ENCODE measurements at places on chromosomes 2 and 18.

DNA sequence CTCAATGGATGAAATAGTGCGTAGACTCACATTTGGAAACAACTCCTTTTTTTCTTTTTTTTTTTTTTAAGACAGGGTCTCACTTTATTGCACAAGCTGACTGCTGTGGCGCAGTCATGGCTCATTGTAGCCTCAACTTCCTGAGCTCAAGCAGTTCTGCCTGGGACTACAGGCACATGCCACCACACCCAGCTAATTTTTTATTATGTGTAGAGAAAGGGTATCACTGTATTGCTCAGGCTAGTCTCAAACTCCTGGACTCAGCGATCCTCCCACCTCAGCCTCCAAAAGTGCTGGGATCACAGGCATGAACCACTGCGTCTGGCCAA lies 17.4 kb downstream of the HAT1 start:
- DNase-seq: no peak

GRCh38 chr2:23550553-23550952 lies 165.6 kb downstream of the KLHL29 start:
- no peak for DNase-seq

GRCh38 chr18:12750076-12750714 lies 47.4 kb downstream of the PSMG2 start:
- no peak for DNase-seq

GRCh38 chr2:239937866-239938640 lies 87.1 kb downstream of the NDUFA10 start:
- no peak for DNase-seq

DNA sequence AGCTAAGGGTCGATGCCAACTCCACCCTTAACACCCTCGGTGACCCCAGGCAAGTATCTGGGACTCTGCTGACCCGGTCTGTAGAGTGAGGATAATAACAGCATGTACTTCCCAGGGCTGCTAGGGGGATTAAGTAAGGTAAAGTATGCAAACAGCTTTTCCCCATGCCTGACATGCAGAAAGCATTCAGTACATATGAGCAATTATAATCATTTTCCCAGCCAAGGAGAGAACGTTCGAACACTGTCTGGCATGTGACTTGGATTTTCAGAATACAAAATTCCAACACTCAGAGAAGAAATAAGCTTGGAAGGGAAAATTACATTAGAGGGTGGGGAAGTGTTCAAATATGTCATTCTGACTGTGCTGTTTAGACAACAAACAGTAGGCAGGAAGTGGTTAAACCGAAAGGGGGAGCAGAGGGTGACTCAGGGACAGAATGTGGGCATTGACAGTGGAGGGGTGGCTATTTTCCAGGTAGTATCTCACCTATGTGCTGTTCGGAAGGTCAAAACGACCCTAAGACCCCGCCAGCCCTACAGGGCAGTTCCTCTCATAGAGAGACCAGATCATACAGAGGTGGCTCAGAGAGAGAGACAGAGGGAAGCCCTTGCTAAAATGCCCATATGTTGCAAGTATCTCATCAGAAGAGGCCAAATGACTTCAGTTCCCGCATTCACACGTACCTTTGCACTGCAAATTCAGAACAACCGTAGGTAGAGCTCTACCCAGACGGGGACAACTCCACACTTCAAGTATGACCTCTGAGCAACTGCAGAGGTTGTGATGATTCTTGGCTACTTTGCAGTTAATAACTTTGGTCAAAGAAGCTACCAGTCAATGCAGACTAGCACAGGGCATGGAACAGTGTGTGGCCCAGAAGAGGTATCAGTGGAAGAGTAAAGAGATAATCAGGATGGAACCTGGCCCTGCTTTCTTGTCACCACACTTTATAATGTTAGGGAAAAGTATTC lies 14.8 kb downstream of the ASPRV1 start:
- no peak for DNase-seq

DNA sequence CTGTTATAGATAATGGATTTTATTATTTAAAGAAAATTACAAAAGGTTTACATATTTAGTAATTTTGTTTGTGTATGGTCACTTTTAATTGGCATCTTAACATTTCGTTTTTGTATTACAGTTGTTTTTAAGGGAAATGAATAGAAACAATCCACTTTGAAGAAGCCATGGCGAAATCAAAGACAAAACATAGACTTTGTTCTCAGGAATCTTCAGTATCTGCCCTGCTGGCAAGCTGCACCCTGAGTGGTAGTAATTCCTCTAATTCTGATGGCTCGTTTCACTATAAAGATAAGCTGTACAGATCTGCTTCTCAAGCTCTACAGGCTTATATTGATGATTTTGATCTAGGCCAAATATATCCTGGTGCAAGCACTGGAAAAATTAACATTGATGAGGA lies 2.7 kb downstream of the C18orf54 start:
- no peak for DNase-seq

GRCh38 chr2:127879899-127880298 lies 5.9 kb downstream of the AMMECR1L start:
- no peak for DNase-seq

- no peak for DNase-seq
These were observed 82.8 kb upstream of the DSEL start for GRCh38 chr18:67599277-67599676.

DNA sequence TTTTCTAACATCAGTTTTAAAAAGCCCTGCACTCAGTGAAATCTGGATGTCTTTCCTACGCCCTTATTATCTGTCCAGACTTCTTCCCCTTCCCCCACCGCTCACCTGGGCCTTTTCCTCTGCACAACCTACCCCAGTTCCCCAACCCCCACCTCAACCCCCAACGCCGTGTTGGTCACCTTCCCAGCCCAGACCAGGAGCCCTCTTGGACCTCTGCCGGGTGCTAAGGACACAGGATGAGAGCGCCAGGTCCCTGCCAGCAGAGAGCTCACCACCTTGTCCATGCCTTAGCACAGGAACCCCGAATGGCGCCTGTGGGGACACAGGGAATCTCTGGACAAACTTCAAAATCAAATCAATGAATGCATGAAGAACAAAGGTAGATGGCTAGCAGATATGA lies 966 bp upstream of the RBM43 start:
- no peak for DNase-seq

DNA sequence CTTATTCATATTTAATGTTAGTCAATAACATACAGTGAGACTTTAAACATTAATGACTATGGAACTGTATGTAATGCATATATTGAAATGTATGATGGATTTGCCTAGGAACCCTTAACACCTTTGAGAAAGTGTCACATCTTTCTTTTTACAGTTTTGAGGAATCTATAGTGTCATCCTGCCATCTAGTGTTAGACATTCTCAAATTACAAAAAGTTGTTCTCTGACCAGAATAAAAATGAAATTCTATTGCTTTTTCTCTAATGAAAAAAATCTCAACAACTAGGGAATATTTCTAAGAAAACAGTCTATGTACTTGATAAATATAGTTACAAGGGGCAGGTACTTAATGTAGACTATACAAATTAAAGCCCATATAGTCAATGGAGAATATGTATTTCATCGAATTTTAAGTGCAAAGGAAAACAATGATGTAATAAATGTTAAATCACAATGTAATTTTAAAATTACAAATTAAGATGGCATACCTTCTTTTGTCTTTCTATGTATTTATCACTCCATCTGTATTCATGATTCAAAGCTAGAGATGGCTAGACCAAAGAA lies 5.1 kb upstream of the CALCRL start:
- peak; percentile 27 for DNase-seq

GRCh38 chr2:5592916-5593315 lies 99.3 kb upstream of the SOX11 start:
- no peak for DNase-seq

DNA sequence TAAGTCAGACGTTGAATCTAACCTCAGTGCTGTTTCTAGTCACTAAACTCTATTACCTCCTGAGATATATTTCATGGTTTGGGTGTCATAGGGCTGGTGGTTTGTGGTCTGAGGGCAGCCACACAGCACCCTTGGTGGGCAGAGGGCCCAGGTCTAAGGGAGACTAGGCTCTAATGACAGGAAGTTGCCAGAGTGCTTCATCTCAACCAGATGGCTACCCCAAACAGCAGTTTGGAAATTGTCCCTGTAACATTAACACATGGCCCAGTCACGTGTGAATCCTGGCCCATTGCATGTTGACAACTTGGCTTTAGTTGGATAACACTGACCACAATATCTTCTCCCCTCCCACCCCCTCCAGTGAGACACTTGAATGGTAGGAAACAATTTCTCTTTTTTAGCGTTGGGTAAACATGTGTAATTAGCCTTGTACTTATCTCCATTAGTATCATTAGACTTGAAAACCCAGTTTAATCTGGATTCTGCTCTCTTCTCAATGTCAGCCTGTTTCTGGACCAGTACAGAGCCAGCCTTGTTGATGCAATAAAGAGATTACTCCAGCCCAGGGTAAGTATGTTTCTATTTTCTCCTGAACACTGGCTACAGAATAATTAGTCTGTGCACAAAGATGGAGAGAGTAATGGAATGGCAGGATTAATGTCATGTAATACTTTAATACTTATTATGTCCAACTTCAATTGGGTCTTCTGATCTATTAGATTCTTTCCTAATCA lies 187.8 kb upstream of the SIX3 start:
- no peak for DNase-seq

DNA sequence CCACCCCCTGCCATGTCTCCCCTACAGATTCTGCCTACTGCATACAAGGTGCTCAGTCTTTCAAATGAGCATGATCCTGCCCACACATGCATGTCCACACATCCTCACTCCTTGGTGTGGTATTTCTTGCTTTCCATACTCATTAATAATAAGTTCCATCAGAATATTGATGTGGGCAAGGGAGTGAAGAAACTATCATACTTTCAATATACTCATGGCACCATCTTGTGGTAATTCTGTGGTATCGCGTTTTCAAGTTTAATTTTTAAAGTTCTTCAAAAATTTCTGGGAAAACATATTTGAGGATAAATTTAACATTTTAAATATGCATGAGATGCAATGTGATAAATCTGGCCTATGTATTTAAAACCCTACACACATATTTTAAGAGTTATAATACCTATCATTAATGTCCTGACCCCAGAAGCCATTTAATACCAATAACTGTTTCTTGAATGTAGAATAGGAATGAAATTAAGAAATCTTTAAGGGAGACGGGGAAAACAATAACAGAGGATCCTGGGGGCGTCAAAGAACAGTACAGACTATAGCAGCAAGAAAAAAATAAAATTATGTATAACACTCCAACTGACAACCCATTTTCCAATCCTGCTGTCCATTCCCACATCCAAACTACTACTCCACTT lies 110.1 kb downstream of the ZNF385B start:
- peak; percentile 1 for DNase-seq
